Anterior cingulate cortex (tissue), 58 donors: ENCODE measurements at places on chromosomes 5 and 9.

DNA sequence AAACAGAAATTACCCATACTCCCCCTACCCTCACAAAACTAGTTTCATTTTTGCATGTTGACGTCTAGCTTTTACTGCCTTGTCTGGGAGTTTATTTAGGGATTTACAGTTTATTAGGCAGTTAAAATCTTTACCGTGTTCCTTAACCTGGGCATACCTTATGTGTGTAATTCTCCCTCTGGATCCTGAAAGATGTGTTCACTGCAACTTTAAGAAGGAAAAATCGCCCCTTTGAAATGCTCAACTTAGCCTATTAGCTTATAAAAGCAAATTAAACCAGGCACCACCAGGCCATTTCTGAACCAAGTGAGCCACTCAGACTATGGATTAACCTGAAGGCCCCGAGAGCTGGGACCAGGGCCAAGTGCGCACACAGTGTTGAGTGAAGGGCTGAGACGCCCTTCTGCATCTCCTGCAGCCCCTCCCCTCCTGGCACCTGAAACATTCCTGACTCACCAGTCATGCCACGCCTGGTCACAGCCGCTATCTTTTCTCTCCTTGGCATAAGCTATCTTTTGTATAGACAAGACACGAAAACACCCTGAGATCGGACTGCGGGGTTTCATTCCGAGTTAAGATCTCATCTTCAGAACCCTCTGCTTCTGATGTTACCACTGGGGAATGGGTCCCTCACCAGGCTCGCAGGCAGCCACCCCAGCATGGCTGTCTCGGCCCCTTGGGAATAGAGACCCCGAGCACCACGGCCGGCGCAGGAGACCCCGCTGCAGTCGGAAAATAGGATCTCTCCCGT is 111.9 kb downstream of the ROR2 start:
- DNase-seq = no peak

- DNase-seq = no peak
These were observed 17.1 kb downstream of the SMARCA2 start for GRCh38 chr9:2032234-2032633.

DNA sequence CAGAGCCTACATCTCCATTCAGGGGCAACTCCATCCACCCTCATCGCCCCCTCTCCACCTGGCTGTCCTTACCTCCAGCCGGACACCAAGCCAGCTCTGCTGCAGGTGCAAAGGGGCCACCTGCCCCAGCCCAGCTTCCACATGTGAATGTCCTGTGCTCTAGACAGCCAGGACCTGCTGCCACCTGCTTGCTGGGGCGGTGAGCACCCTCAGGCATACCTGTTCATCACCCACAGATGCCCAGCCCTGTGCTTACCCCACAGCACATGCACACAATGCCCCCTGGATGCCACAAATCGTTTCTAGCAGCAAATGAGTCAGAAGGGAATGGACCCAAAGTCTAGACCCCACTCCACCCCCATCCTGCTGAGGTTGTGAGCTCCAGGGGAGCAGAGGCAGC is 13.3 kb upstream of the NKD2 start:
- no peak for DNase-seq

GRCh38 chr9:130847306-130848217 is 12.5 kb downstream of the ABL1 start:
- no peak for DNase-seq

DNA sequence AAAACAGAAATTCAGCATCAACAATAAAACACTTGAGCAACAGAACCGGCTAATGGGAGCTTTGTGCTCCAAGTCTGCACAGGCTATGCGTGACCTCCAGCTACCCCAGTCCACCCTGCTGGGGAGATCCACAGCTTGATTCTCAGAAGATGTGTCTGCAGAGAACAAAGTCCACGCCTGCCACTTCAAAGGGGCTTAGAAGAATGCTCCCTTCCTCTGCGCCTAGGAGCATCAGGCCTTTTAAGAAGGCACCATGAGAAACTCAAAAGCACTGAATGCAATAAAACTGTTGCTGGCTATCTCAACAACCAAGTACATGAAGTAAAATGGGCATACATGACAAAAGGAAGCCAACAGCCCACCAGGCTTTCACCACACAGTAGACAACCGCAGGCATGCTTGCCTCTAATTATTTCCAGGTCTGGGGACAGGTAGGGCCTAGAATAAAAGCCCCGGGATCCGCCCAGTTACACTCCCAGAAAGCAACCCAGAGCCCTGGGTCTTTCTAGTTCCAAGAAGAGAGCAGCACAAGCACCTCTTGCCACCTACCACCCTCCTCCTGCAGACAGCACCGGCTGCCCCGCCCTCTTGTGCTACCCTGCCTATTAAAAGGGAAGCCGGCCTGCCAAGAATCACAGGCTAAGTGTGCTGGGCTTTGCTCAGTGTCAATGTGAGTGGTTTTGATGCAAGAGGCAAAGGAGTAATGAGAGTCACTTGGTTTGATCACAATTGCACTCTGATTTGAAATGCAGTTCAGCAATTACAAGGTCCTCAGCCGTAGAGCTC is 123.2 kb downstream of the SPOCK1 start:
- peak; percentile 27 for DNase-seq

- no peak for DNase-seq
These were observed 410.0 kb upstream of the ADAMTSL1 start for GRCh38 chr9:18063856-18064390.

GRCh38 chr9:4706971-4707622 is 27.7 kb downstream of the CDC37L1 start:
- DNase-seq = no peak

DNA sequence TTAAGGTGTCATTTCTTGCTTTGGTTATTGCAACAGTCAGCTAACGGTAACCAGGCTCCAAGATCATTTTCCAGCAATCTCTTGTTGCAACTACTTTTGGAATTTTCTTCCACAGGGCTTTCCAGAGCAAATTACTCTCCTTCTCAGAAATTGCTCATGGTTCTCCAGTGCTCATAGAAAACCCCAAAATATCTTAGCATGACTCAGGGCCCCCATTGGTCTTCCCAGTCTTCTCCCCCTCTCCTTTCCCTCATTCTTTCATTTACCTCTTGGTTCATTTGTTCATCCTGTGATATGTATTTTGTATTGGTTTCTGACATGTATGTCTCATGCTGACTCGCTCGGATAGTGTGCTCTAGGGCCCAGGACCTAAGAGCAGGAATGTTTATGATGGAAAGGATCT is 35.6 kb downstream of the WWC1 start:
- DNase-seq = no peak

- DNase-seq = no peak
These were observed 272.2 kb upstream of the DMRT1 start for GRCh38 chr9:569296-569695.

GRCh38 chr9:123656565-123656964 is 273.4 kb downstream of the DENND1A start:
- DNase-seq = no peak

GRCh38 chr5:51466214-51466613 is 83.0 kb downstream of the ISL1 start:
- DNase-seq = no peak

DNA sequence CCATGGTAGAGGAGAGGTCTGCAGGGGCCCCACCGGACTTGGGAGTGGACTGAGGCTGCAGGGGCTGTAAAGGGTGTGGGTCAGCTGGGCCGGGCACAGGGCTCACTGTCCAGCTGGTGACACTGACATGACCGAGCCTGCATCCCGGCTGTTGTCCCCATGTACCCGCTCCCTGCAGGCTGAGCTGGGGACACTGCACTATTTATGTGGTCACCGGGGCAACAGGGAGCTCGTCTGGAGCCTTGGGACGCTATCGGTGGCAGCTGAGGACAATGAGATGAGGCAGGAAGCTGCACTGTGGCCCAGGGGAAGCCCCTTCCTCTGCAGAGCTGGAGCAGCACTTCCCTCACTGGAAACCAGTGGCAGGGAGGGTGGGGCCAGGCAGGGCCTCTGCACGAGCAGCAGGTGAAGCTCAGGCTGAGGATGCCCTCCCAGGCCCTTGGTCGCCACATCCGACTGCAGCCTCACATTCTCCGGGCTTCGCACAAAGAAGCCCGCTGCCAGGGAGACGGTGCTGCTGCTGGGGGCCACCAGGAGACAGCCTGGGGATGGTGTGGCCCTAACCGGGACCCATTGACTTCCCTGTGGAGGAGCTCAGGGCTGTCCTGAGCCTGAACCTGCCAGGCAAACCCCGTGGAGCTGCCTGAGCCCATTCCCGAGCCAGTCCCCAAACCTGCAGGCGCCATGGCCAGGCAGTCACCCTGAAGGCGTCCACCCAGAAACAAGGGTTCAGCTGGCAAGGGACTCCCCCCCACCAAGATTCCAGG is 26.4 kb downstream of the ZDHHC11B start:
- no peak for DNase-seq

DNA sequence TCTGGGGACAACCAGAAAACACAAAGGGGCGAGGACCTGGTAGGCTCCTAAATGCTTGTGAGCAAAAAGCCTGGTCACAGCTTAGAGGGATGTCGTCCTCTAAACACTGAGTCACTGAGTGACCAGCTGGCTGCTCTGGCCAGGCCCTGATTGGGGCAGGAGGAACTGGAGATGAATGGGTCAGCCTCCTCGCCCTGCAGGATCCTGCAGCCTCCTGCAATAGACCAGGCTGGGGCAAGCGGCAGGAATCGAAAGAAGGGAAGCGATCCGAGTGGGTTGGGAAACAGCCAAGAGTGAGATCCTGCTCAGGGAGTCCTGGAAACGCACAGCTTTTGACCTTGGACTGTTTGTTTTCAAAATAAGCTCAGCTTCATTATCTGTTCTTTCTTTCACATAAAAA is 34.1 kb upstream of the MSX2 start:
- DNase-seq = no peak

GRCh38 chr5:109762821-109763220 is 73.1 kb downstream of the MAN2A1 start:
- no peak for DNase-seq

DNA sequence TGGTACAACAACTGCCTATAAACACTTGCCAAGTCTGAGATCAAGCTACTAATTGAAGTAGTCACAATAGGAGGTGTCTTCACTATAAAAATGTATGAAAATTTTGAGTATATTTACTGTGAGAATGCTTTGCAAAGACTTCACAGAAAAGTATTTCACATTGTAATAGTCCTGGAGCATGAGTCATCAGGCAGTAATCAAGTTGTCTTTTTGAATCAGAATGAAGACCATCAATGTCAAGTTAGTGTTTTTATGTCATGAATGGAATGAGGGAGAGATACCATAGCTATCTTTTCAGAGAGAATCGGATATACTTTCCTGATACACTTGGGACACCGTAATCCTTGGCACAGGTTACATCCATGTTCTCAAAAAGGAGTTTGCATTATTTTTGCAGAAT is 466.9 kb upstream of the ARRDC3 start:
- no peak for DNase-seq

- no peak for DNase-seq
These were observed 62.6 kb downstream of the PSMB7 start for GRCh38 chr9:124352616-124353015.

DNA sequence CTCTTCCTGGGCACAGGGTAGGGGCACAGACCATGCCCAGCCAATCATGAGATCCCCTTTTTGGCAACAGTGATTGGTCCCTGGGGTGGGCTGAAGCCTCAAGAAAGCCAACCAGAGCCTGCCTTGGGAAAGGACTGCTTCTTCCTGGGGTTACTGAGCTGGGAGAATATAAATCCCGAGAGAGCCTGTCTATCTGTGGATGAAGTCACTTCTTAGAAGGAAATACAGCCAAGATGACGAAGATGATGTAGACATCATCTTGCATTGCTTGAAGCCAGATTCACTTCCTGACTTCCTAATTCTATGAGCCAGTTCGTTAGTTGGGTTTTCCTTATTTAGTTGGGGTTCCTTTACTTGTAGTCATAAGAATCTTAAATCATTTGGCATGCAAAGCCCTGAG is 50.1 kb upstream of the PWWP2A start:
- DNase-seq = no peak

DNA sequence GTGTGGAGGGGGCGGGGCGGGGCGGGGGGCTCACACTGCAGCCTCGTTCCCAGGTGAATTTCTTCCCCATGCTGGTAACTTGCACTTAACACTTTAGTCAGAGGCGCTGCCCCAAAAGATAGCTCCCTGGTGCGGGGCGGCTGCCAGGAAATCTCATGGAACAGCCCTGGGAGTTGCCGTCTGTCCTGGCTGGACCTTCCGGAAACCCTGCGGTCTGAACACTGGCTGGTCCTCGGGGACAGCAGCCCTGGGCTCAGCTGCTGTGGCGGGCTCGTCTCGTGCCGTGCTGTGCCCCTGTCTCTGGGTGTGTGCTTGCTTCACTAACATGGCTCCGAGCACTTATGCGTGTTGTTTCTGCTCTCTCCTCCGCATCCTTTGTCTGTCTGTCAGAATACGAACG is 25.8 kb downstream of the PTGES2 start:
- DNase-seq = no peak

GRCh38 chr5:7872517-7873130 is 3.7 kb downstream of the MTRR start:
- DNase-seq = no peak

GRCh38 chr5:10984021-10984715 is 223.1 kb upstream of the DAP start:
- DNase-seq = no peak

DNA sequence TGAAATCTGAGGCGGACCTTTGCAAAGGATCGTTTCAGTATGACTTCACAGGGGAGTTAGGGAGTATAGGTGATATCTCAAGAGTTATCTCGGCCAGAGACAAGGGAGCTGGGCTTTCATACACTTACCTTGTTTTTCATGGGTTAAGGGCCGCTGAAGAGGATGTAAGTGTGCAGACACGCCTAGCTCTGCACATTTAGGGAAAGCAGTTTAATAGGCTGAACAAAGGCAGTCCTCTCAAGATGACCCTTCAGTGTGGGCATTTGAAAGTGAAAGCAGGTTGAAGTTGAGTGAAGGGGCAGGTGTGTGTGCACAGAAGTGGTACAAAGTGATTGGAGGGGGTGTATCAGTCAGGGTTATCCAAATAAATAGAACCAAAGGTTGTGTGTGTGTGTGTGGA is 33.1 kb upstream of the PRXL2C start:
- no peak for DNase-seq

GRCh38 chr5:132655821-132656773 is 1.9 kb upstream of the IL13 start:
- DNase-seq = no peak

DNA sequence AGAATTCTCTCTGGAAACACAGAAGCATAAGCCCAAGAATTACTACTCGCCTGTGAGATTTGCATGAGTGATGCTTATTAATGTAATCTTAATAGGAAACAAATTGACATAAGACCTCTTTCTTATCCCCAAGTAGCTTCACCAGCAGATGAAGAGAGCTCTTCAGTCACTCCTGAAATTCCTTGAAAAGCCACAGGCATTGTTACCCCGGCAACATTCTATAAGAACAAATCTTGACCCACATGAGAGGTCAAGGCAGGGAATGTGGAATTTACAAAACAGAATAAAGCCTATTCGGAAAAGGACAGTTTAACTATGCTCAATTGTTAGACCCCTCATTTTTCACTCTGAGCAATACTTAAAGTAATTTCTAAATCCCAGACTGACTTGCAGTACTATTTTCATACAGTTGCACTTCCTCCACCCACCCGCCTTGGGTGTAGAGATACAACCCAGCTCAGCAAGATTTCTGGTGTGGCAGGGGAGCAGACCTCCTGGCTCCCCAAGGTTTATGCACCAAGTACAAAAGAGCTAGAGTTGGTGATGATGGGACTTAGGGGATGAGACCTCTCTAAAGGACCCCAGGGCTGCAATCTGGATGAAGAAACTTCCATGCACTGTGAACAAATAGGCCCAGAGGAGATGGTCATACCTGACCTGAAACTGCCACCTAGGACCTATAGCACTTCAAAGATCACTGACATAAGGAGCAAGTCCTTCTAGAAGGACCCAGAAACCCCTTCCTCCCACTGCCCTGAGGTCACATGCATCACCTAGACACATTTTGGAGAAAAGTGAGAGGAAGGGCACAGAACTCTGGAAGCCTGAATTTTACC is 242.1 kb downstream of the ZNF608 start:
- no peak for DNase-seq
